ENCODE measurements at places on chromosomes 13 and 19.
A peak's percentile ranks its signal among the peaks of the same experiment; 100 is the strongest.

- DNase-seq, result no peak
Observed at GRCh38 chr13:75042807-75043206, 439.2 kb downstream of the TBC1D4 start.

- peak; percentile 95 for DNase-seq
Observed at GRCh38 chr19:3969435-3970312, 1.2 kb downstream of the DAPK3 start.

GRCh38 chr13:22194106-22194805 is 523.4 kb downstream of the FGF9 start:
- DNase-seq, result no peak

- no peak for DNase-seq
Observed at GRCh38 chr13:30796631-30797601, 61.6 kb downstream of the ALOX5AP start.

DNA sequence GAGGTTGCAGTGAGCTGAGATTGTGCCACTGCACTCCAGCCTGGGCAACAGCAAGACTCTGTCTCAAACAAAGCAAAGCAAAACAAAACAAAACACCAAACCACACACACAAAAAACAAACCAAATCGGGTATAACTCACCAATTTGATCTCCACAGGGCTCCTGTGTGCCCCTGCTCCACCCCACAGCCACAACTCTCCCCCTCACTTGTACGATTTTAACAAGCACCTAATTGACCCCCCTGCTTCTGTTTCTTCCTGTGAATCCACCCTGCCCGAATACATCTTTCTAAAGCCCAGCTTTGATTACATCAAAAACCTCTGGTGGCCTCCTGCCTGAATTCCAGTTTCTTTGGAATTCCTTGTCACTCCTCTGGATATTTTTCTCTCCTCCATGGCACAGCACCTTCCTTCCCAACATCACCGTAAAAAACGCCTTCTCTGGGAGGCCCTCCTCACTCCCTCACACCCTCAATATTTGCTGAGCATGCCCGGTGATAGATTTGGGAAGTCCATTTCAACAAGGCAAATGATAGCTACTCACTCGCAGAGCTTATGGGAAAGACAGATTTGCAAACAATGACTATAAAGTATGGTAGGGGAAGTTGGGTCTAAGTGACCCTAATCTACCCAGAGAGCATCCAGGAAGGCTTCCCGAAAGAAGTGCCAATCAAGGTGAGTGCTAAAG is 11.6 kb upstream of the RANBP3 start:
- no peak for DNase-seq
